Posterior cingulate gyrus (tissue), 11 donors: ENCODE measurements at places on chromosomes 13 and 19.

DNA sequence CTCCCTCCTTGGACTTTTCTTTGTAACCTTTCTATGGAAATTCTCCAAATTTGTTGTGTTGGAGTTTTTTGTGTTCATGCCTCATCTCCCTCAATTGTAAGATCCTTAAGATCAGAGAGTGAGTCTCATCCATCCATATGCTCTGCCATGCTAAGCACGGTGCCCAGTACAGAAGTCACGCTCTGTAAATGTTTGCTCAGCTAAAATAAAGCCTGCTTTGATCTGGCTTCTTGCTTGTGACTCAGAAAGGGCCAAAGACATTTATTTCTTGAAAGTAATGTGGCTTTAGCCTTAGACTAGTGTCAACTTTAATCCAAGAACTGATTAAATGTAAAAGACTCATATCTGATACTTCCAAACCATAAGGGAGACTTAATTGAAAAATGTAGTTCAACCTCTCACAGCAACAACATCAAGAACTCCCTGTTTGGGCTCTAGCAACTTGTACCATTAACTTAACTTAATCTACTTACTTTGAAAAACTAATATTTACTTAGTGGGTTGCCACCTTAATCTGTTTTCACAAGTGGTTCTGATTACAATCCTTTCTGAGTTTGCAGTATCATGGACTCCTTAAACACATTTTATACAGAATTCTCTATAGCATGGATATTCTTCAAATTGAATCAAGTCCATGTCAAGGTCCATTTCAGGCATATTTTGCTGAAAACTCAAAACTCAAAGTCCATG, 100.2 kb downstream of the KL start:
- no peak for DNase-seq

GRCh38 chr19:6015841-6016545, 38.1 kb upstream of the RANBP3 start:
- no peak for DNase-seq

DNA sequence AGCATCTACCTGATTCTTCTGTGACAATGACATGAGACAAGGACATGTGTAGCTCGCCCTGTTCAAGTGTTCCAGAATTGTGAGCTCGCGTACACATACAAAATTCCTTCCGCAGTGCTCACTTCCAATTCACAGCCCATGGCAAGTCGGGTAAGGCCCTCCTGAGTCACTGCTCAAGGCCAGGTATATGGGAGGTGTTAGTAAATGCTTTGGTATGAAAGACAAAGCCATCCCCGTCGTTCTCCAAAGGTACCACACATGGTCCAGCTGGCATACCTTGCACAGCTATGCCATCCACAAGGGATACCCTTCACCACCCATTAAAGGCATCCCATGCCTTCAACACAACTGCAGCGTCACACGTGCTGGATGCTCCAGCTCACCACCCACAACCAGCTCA, 4.4 kb upstream of the ELL start:
- no peak for DNase-seq

GRCh38 chr13:64074971-64075474, 2659.4 kb upstream of the PCDH20 start:
- DNase-seq: no peak

GRCh38 chr19:29702161-29702962, 12.7 kb downstream of the C19orf12 start:
- DNase-seq: no peak

DNA sequence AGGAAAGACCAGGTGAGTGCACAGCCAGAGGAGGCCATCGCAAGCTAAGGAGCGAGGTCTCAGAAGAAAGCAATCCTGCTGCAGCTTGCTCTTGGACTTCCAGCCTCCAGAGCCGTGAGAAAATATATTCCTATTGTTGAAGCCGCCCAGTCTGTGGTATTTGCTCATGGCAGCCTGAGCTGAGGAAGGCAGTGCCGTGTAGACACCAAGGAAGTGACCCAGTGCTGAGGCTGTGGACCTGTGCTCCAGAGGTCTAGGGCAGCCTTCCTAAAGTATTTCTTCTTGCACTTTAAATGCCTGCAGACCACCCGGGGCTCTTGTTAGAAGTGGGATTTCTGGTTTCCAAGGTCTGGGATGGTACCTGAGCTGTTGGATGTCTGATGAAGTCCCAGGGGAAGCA, 158.5 kb upstream of the KL start:
- DNase-seq: no peak

DNA sequence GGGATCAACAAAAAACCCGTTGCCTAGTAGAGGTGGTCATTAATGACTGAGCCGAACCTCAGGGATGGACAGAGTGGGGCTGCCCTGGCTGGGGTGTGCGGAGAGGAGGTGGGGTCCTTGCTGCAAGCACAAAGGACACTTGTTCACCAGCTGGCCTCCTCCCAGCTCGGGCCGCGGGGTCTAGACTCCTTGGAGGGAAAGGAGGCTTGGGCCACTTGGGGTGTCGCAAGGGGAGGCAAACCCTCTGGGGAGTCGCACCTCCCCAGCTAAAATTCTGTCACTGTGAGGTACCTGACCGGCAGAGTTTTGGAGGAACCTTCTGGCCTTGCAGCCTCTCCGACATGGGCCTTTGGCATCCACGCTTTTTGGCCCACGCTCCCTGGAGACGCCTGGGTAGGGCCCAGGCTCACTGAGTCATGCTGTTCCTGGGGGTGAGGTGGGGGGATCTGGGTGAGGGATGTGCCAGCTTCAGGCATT, 8.2 kb downstream of the KLHL26 start:
- peak; percentile 45 for DNase-seq

- DNase-seq: no peak
Measured at GRCh38 chr13:59901191-59901590, 262.5 kb downstream of the DIAPH3 start.
